HS-27A (cell line): ENCODE measurements at places on chromosomes 7 and 10.

DNA sequence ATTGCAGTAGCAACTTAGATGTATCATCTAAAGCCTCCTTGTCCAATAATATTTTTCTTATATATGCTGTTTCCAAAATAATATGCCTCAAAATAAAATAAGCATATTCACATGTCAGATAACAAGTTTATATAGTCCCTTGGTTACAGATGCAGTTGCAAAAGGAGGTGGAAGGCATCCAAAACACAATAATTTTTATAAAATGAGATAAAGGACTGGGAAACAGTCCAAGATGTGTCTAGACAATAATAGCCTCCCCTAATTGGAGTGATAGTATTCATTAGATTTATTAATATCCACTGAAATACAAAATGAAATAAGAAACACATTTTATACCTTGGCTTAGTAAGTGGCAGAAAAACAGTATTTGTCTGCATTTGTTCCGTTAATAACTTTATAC lies 30.3 kb downstream of the BCAP29 start:
- DNase-seq = no peak

DNA sequence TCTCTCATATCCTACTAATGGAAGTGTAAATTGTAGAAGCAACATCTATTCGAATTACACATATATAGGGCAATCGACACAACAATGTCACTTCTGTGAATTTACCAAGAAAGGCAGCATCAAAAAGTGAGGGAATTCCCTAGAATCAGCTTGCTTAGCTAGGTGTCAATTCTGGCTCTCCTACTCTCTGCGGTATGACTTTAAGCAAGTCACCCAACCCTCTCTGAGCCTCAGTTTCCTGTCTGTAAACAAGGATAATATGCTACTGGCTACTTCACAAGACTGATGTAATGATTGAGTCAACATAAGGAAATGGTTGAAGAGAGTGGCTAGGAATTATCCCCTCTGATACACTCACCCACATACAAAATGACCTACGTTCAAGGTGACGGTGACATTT lies 19.4 kb downstream of the CCDC6 start:
- DNase-seq = no peak

- no peak for DNase-seq
Observed at GRCh38 chr7:47253650-47254080, 328.2 kb downstream of the TNS3 start.

DNA sequence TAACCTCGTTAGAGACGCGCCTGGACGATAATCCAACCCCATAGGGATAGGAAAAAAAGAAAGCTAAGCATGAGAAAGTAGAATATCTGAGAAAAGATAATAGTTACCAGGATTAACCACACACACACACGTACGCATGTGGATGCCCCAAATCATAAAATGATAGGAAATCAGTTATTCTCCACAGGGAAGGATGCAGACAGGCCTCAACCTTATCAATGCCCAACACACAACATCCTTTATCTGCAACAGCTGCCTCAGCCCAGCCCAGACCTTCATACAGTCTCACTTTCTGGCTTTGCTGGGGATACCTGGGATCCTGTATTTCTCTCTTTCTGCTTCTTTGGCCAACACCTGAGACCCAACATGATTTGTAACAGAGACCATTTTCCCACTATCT lies 123.0 kb downstream of the NOC3L start:
- DNase-seq = no peak

DNA sequence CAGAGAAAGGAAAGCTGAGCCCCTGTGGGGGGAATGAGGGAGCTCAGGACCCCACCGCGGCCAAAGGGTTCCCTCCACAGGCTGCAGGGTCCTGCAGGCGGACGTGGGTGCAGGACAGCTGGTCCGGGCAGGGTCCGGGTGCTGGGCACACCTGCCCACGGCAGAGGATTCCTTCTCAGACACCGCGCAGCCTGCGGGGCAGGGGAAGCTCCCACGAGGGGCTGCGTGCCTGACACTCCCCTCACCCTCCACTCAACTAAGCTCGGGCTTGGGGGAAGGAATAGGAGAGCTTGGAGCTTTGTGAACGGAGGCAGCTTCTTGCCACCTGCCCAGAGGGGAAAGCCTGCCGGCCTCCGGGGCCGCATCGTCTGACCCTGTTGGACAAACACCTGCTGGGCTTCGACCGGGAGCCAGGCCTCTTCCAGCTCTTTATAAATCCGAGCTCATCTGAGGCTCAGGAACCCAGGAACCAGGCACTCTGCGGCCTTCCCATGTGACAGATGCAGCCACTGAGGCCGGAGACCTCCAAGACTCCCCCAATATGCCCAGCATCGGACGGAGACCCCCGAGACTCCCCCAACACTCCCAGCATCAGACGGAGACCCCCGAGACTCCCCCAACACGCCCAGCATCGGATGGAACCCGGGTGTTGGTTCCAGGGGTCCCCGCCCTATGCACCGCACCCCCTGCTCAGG lies 97.3 kb downstream of the PDGFA start:
- no peak for DNase-seq

DNA sequence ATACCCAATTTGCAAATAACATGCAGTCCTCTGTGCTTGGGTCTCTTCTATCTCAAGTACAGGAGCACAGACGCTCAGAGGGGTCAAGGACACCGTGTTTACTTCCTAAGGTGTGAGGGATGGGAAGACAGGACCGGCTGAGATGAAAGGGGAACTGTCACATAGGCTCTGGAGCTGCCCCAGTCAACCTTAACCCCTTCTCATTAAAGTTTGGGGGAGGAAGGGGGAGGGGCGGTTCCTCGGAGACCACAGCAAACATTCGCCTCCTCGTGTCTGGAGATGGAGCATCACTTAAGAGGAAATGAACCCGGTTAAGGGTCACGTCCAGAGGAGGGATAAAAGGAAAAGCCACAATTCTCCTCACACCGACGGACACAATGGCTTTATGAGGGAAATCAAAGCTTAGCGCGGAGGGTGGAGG lies 1.1 kb downstream of the SH3PXD2A start:
- DNase-seq = no peak

DNA sequence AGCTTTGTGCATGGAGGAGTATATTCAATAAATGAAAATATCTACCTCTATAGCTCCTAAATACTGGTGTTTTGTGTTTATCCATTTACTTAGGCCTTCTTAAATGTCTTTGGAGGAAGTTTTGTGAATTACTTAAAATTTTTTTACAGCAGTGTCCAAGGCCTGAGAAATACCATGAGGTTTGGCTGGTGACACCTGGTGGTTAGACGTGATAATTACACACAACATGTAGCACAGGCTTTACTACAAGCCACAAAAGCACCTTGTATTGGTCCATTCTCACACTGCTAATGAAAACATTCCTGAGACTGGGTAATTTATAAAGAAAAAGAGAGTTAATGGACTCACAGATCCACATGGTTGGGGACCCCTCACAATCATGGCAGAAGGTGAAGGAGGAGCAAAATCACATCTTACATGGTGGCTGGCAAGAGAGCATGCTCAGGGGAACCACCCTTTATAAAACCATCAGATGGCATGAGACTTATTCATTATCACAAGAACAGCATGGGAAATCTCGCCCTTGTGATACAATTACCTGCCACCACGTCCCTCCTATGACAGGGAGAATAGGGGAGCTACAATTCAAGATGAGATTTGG lies 20.6 kb downstream of the HYAL4 start:
- peak; percentile 24 for DNase-seq

DNA sequence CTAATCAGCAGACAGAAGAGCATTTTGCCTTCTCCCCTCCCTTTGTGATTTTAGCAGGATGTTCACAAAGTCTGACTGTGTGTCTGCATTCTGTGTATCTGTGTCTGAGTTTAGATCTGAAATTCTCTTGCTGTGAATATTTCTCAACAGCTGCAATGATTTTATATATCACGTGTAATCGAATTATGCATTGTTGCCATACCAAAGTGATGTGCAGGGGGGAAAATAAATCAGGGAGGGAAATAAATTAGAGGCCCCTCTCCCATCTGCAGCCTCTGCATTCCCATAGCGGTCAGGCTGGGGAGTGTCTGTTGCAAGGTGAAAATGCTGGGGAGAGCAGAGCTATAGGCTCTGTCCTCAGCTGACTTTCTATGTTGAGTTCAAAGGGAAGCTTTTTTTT lies 209.0 kb downstream of the LRMDA start:
- no peak for DNase-seq

GRCh38 chr7:150989456-150989855 lies 1.4 kb upstream of the NOS3 start:
- DNase-seq = no peak

DNA sequence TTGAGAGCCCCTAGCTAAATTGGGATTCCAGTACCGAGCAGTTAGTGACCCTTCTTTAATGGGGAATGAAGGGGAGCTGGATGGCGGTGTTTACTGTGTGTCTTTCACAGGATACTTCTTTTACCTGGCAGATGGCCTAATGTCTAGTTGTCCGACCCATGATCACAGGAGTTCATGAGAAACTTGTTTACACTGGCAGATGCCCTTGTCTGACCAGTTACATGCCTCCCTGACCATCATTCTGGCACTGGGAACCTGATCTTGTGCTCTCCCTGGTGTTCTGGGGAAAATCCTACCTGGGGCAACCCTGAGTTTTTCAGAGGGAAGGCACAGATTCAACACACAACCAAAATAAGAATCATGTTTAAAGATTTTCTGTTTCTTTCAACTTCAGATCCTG lies 120.1 kb upstream of the SLC13A1 start:
- DNase-seq = no peak

- no peak for DNase-seq
Observed at GRCh38 chr7:141057788-141058187, 16.1 kb upstream of the TMEM178B start.

- DNase-seq = no peak
Observed at GRCh38 chr10:79053481-79054202, 15.1 kb upstream of the ZMIZ1 start.

- no peak for DNase-seq
Observed at GRCh38 chr7:98659756-98660155, 42.7 kb downstream of the NPTX2 start.

- no peak for DNase-seq
Observed at GRCh38 chr7:20835111-20835750, 48.5 kb upstream of the SP8 start.

- DNase-seq = no peak
Observed at GRCh38 chr7:44273681-44274622, 51.4 kb downstream of the CAMK2B start.

GRCh38 chr10:13839430-13839990 lies 252.7 kb downstream of the PRPF18 start:
- DNase-seq = no peak

- no peak for DNase-seq
Observed at GRCh38 chr10:59688921-59689351, 20.7 kb downstream of the SLC16A9 start.

DNA sequence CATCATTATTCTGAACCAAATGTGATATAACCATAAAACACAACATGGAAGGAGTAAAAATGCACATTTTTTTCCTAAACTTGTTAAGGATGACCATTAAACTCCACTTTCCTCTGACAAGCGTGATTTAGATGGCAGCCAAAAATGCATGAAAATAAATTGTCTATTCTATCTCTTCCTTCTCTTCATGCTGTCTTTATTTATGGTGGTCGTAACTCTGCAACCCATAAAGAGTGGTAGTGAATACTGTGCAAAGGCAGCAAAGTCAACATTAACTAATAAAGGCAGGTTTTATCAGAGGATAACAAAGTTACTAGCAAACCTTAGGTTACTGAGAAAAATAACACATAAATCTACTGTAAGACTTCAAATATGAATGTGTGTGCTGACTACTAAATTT lies 106.6 kb downstream of the TPK1 start:
- DNase-seq = no peak

DNA sequence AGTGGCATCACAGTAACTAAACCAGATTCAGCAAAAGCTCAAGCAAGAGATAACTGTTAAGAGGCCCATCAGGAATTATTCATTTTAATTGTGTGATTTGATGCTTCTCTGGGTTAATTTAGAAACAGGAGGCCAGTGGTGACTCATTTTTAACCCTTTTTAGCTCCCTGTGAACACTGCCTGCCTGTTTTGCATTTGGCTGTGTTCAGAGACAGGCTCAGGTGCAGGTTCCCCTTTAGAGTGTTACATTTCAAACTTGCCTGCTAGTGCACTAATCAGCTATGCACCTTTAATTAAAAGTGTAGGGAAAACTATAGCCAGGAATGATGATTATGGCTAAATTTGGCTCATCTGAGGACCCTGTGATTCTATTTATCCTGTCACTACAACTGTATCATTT lies 6.5 kb downstream of the STAMBPL1 start:
- no peak for DNase-seq

GRCh38 chr7:148255333-148255732 lies 335.2 kb upstream of the C7orf33 start:
- no peak for DNase-seq

DNA sequence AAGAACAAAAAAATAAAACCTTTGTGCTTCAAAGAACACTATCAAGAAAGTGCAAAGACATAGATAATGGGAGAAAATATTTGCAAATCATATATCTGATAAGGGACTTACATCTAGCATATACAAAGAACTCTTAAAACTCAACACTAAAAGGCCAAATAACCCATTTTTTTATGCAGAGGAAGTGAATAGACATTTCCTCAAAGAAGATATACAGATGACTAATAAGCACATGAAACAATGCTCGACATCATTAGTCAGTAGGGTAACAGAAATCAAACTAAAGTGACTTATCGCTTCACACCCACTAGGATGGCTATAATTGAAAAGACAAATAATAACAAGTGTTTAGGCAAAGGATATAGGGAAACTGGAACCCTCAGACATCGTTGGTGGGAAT lies 78.0 kb downstream of the MALSU1 start:
- DNase-seq = no peak

DNA sequence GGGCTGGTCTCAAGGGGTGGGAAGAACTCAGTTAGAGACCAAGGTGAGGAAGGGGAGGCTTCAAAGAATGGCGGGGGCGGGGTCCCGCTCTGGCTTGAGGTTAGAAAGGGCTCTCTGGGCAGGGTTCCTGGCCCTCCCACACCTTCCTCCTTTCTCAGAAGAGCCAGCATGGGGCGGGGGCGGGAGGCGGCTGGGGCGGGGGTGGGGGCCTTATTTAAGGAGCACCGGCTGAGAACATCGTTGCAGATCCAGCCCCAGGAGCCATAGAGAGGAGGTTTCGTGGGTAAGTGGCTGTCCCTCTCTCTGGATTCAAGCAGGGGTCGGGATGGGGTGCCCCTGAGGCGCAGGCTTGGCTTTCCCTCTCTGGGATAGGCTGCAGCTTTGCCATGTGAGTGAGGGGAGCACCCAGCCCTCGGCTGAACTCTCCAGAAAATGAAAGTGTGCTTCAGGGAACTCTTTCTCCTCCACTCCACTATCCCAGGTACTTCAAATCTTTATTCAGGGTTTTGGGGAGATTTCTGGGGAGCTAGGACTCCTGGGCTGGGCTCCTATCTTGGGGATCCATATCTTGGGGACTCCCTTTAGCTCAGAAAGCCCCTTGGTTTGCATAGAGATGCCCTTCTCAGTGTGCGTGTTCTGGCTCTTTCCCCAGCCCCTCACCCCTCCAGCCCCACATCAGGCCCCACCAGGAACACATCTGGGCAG lies 3.3 kb upstream of the CUEDC2 start:
- DNase-seq = no peak

- no peak for DNase-seq
Observed at GRCh38 chr7:131501422-131501821, 55.0 kb downstream of the PODXL start.

GRCh38 chr7:105429746-105430612 lies 41.3 kb upstream of the SRPK2 start:
- DNase-seq = no peak
